ENCODE measurements at places on chromosomes 7 and 10.

DNA sequence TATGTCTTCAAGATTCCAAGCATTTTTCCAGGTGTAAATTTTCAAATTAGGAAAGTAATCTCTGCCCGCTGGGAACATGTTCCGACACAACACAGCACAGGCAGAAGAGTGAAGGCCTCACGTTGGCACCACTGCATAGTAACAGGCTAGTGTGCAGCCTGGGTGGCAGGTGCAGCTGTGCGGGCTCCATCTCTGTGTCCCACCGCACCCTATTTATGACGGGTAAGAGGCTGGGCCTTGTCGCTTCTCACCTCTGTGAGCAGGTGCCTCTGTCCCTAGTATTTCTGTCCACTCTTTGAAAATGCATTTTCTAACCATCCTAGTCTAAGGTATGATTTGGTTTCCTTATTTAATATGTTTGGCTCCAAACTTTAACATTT is 24.1 kb downstream of the VIPR2 start:
- H3K4me3 ChIP-seq = no peak overlapping the region
- H3K27ac ChIP-seq = no peak overlapping the region
- peaks cover under 1% of the 10 kb centered on the region for H3K27me3 ChIP-seq

DNA sequence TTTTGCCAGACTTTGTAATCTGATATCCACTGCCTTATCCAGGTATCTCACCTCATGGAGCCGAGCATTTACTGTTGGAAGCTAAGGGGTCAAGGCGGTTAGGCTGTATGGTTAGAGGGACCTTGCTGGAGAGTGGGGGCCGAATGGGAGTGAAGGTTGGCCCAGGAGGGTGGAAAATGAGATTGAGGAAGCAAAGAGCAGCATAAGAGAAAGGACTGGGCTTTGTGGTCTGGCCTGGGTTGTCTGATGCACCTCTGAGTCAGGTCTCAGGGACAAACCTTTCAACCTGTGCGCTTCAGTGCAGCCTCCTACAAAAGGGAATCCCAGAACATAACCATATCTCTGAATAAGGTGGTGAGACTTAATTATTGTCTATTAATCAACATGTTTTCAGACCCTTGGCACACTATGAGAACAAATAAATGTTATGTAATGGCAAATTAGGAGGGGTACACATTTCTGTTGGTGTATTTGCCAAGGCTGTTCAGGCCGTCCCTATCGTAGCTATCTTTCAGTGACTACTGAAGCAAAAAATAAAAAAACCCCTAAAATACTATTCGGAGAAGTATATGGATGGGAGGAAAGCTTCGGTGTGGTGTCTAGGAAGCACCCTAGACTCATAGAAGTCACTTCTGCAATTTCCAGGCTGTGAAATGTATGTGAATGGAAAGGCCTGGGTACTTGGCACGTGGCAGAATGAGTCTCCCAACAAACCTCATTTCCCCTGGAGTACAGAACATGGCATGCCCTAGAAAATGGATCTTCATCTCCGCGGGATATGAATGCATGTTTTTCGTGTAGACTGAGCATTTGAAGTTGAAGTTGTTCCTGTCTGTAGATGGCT is 4.3 kb downstream of the CAMK1D start:
- peaks cover 12% of the 10 kb centered on the region for H3K4me1 ChIP-seq
- no peak for DNase-seq
- no peak overlapping the region for H3K27ac ChIP-seq
- H3K4me3 ChIP-seq = no peak overlapping the region
- peaks cover 21% of the 10 kb centered on the region for H3K27me3 ChIP-seq

DNA sequence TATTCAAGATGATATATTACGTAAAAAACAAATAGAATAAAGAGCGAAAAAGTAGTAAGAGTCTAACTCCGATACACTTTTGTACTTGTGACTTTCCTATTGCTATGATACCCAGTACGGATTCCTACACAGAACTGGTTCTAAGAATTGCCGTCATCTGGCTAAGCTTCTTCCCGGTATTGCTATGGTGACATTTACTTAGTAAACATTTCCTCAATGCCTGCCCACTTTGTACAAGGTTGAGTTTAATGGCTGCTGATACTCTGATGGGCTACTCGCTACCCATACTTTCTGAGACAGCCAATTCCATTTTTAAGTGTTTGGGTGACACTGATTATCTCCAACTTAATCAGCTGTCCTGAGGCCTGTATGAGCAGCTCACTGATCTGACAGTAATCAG is 55.6 kb downstream of the OSBPL3 start:
- peaks cover 99% of the 10 kb centered on the region for H3K4me1 ChIP-seq
- no peak overlapping the region for H3K27ac ChIP-seq
- peaks cover 7% of the 10 kb centered on the region for H3K36me3 ChIP-seq
- H3K27me3 ChIP-seq = no peaks in the 10 kb centered on the region
- DNase-seq = no peak

GRCh38 chr10:132264306-132264950 is 43.3 kb downstream of the STK32C start:
- peaks cover 9% of the 10 kb centered on the region for H3K36me3 ChIP-seq
- no peak for DNase-seq
- H3K27ac ChIP-seq = no peak overlapping the region
- H3K4me3 ChIP-seq = no peak overlapping the region
- peaks cover 19% of the 10 kb centered on the region for H3K27me3 ChIP-seq
- H3K4me1 ChIP-seq = no peaks in the 10 kb centered on the region

- peaks cover 3% of the 10 kb centered on the region for H3K27me3 ChIP-seq
- H3K36me3 ChIP-seq = no peaks in the 10 kb centered on the region
- no peak overlapping the region for H3K27ac ChIP-seq
- H3K4me1 ChIP-seq = no peaks in the 10 kb centered on the region
- DNase-seq = peak; percentile 9
Measured at GRCh38 chr7:907158-907980, 31.0 kb downstream of the GET4 start.

GRCh38 chr7:69630292-69630691 is 32.0 kb downstream of the AUTS2 start:
- no peaks in the 10 kb centered on the region for H3K27me3 ChIP-seq
- H3K4me1 ChIP-seq = no peaks in the 10 kb centered on the region
- H3K27ac ChIP-seq = no peak overlapping the region
- no peak overlapping the region for H3K4me3 ChIP-seq

DNA sequence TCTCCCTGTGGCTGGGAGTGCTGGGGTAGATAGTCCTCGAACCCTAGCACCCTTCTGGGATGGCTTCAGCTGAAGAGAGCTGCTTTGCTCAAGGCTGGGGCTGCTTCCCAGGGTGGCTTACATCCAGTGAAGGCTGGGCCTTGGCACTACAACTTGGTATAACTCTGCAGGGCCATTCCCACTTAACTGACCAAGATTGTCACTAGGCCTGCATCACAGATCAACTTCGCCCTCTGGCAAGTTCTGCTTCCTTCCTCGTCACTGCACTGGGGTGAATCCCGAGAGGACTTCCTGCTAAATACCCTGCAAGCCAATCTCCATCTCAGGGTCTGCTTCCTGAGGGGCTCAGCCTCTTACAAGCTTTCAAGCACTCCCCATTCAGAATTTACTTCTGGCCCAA is 195.2 kb downstream of the DOCK4 start:
- no peak for DNase-seq
- H3K36me3 ChIP-seq = no peaks in the 10 kb centered on the region
- H3K27ac ChIP-seq = no peak overlapping the region
- H3K4me1 ChIP-seq = peaks cover 9% of the 10 kb centered on the region
- H3K27me3 ChIP-seq = peaks cover 4% of the 10 kb centered on the region

DNA sequence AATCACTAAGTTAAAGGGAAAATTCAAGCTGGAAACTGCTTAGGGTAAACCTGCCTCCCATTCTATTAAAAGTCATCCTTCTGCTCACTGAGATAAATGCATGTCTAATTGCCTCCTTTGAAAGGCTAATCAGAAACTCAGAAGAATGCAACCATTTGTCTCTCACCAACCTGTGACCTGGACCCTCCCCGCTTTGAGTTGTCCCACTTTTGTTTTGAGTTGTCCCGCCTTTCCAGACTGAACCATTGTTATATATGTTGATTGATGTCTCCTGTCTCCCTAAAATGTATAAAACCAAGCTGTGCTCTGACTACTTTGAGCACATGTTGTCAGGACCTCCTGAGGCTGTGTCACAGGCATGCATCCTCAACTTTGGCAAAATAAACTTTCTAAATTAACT is 378.4 kb downstream of the KIF20B start:
- H3K36me3 ChIP-seq = no peaks in the 10 kb centered on the region
- no peak overlapping the region for H3K27ac ChIP-seq
- no peak for DNase-seq
- H3K27me3 ChIP-seq = no peaks in the 10 kb centered on the region

DNA sequence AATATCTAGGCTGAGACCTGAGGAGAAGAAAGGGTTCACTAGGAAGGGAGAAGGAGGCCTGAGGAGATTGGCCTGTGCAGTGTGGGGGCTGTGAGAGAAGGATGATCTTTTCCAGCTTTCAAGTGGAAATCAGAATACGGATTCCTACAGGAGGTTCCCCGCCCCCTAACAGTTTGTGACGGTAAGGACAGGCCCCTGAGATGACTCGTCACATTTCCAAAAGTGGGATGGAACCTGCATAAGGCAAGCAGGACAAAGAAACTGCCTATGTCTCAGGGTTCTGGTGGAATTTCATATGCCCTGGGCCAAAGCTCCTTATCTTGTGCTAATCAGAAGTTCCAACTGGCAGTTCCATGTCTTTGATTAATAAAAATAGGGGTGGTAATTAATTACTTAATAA is 275.6 kb downstream of the SNX10 start:
- no peaks in the 10 kb centered on the region for H3K36me3 ChIP-seq
- H3K4me1 ChIP-seq = no peaks in the 10 kb centered on the region
- no peak overlapping the region for H3K4me3 ChIP-seq
- no peak for DNase-seq
- H3K27me3 ChIP-seq = no peaks in the 10 kb centered on the region

- peaks cover 9% of the 10 kb centered on the region for H3K36me3 ChIP-seq
- no peak overlapping the region for H3K27ac ChIP-seq
- peaks cover 18% of the 10 kb centered on the region for H3K4me1 ChIP-seq
- peaks cover 2% of the 10 kb centered on the region for H3K27me3 ChIP-seq
- no peak overlapping the region for H3K4me3 ChIP-seq
Measured at GRCh38 chr10:100364735-100365391, 17.8 kb downstream of the SCD start.

- DNase-seq = no peak
- H3K4me1 ChIP-seq = peaks cover 12% of the 10 kb centered on the region
- H3K36me3 ChIP-seq = 0 out of 2 replicates have a peak, but pooled peaks cover 4% of the 10 kb centered on the region
- no peak overlapping the region for H3K4me3 ChIP-seq
- peaks cover 14% of the 10 kb centered on the region for H3K27me3 ChIP-seq
Measured at GRCh38 chr10:86944031-86944419, 13.4 kb downstream of the MMRN2 start.

GRCh38 chr7:142647749-142648148 is 101.5 kb upstream of the PRSS1 start:
- H3K27me3 ChIP-seq = peaks cover 22% of the 10 kb centered on the region
- H3K27ac ChIP-seq = no peak overlapping the region
- no peak overlapping the region for H3K4me3 ChIP-seq
- no peaks in the 10 kb centered on the region for H3K4me1 ChIP-seq
- DNase-seq = no peak

DNA sequence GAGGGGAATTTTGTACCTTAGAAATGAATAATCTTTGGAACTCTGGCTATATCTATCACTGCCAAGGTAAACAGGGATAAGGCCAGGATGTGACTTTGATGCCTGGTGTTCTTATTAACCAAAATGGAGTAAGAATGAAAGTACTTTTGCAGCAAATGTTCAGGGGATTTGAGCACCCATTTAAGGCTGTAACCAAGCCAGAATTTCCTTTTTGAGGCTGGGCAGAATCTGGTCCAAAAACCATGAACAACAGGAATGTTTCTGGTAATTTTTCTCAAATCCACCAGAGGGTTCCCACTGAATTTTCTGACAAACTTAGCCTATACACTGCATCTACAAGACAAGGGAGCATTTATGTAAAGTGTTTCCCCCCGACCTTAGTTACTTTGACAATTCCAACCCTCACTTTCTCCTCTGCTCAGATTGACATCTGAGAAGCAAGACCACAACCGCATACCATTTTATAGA is 120.6 kb downstream of the BAMBI start:
- no peak for DNase-seq
- no peak overlapping the region for H3K27ac ChIP-seq
- H3K4me1 ChIP-seq = no peaks in the 10 kb centered on the region

DNA sequence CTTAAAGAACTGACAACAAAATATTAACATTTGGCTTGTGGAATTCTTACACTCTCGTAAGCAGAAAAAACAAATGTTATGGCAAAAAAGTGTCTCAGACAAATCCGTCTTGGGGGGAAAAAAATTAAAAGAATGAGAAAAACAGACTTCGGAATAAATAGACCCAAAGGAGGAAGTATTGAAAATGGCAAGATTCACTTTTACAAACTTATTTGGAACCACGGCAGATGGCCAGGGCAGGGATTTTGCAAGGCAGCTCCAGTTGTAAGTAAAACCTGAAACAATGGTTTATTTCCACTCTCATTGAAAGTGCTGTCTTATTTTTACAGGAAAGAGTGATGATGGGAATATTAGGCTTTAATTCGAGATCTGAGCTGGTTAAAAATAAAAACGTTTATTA is 1.5 kb upstream of the ZNF438 start:
- peaks cover 10% of the 10 kb centered on the region for H3K36me3 ChIP-seq
- peak overlapping the region; percentile 88 for H3K4me3 ChIP-seq
- peak overlapping the region; percentile 98 for H3K27ac ChIP-seq

GRCh38 chr7:128067983-128068382 is 36.7 kb upstream of the LRRC4 start:
- no peak for DNase-seq
- no peak overlapping the region for H3K27ac ChIP-seq
- H3K27me3 ChIP-seq = peaks cover 2% of the 10 kb centered on the region

- no peak for DNase-seq
- no peak overlapping the region for H3K27ac ChIP-seq
- H3K27me3 ChIP-seq = peaks cover 36% of the 10 kb centered on the region
- no peak overlapping the region for H3K4me3 ChIP-seq
Measured at GRCh38 chr7:76283254-76284159, 19.0 kb upstream of the HSPB1 start.
